Fibroblast of skin of scalp (primary cell): ENCODE measurements at places on chromosomes 5 and 9.

DNA sequence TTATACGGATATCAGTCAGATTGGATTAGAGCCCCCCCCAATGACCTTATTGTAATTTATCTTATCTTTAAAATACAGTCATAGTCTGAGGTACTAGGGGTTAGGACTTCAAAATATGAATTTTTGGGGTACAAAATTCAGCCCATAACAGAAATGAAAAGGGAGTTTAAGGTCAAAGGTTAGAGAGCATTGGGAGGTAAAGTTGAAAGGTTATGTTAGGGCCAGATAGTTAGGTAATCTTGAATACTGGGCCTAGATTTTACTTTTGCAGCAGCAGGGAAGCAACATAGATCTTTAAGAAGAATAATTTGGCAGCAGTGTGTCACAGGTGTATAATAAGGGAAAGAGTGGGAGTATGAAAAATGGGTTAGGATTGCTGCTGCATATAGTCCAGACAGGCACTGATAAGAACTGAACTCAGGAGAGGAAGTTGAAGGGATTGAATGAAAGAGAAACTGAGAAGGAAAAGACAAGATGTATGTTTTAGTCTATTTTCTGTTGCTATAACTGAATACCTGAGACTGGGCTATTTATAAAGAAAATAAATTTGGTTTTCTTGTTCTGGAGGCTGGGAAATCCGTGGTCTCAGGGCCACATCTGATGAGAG is 10.7 kb upstream of the GCNT4 start:
- no peak for DNase-seq

- DNase-seq, result peak; percentile 94
These were observed 260.3 kb upstream of the KLF4 start for GRCh38 chr9:107749787-107750444.

- DNase-seq, result peak; percentile 77
These were observed 36.7 kb downstream of the CDK7 start for GRCh38 chr5:69271376-69271775.

- no peak for DNase-seq
These were observed 21.6 kb downstream of the FOXE1 start for GRCh38 chr9:97874624-97875023.

GRCh38 chr9:77391834-77392233 is 214.5 kb downstream of the VPS13A start:
- no peak for DNase-seq

- peak; percentile 44 for DNase-seq
These were observed 295.2 kb downstream of the ARHGAP26 start for GRCh38 chr5:143065185-143065965.

DNA sequence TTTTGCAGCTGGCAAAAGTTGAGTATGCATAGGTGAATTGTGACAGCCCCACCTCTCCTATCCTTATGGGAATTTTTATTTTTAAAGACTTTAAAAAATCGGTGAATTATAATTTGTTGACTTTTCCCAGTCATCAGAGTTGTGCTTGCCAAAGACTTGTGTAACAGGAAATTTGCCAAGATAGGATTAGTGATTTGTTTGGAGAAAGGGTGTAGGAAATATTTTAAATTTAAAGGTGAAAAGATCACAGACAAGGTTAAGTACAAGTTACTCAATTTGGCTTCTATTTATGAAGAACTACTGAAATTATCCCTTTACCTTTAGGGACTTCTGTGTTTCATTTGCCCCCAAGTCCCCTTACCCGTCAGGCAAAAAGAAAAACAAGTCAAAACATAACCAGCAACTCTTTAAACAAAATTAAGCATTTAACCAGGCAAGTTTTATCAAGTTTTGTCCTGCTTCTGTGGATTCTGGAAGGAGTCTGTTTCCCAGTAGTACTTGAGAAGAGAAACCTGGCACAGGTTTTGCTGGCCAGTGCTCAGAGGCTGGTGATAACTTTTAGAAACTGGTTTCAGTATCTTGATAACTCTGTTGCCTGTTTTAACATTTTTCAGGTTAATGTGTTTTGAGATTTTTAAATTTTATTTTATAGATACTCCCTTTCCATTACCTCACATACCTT is 285.4 kb downstream of the MAST4 start:
- DNase-seq, result no peak

DNA sequence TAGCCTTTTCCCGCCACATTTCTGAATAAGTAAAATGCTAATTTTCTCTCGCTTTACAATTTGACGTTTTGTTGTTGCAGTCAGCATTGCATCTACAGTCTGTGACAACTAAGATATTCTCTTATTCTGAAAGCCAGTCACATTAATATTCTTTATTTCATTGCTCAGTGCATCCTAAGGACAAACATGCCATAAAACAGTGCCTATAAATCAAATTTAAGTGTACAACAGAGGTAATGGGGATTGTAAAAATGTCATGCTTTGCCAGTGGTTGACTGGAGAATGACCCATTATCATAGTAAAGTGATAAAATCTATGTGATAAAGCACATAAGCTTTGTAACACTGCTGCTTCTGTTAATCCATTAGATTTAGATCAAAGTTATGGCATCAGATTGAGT is 1850.0 kb upstream of the ACO1 start:
- DNase-seq, result no peak

- no peak for DNase-seq
These were observed 75.6 kb upstream of the ZSWIM6 start for GRCh38 chr5:61256474-61256873.

- peak; percentile 39 for DNase-seq
These were observed 984 bp downstream of the STXBP1 start for GRCh38 chr9:127612939-127613582.

GRCh38 chr5:58011301-58011700 is 448.6 kb downstream of the PLK2 start:
- DNase-seq, result peak; percentile 7

DNA sequence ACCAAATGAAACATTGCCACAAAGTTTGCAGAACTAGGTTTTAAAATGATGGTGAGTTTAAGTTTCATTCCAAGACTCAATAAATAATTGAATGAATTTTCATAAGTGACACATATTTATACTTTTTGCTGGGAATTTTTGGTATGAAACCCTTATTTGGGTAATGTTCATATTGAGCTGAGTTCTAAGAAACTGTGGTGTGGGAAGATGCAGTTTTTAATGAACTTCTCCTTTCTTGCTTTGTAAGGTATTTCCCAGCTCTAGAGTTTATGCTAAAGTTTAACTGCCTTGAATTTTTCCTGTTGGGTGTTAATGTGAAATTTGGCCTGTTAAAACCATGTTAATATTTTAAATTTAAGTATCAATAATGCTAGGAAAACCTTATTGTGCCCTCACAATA is 15.1 kb downstream of the RABGAP1 start:
- DNase-seq, result no peak

GRCh38 chr5:128706269-128706668 is 168.2 kb upstream of the FBN2 start:
- DNase-seq, result no peak

- DNase-seq, result no peak
These were observed 581.0 kb downstream of the TLE1 start for GRCh38 chr9:81108391-81108790.

DNA sequence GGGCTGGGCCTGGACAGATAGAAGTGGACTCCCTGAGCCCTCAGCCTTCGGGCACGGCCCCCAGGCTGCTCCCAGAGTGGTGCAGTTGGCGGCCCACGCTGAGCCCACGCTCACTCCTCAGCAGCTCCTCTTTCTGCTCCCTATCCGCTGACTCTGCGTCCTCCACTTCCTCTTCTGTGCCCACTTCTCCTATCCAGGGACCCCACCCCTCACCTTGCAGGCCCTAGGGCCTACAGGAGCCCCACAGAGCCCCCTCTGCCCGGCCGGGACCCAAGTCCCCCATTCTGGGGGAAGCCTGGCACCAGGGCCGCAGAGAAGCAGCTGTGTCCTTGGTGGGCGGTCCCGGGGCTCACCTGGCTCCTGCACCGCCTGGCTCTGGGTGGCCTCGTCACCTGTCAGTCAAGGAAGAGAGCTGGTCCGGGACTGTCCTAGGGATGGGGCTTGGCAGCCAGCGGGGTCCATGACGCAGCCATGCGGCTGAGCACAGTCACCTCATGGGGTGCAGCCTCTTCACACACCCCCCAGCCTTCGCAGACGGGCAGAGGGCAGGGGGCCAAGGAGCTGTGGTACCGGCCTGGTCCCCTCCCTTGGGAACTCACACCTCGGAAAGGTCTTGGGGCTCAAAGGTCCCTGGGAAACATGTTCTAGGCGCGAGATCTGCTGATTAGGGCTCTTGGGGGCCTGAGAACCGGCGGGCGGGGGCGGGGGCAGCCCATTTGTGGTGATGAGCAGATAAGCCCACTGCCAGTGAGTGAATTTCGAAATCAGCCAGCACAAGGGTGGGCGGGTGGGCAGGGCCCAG is 5.4 kb upstream of the NRARP start:
- DNase-seq, result no peak

DNA sequence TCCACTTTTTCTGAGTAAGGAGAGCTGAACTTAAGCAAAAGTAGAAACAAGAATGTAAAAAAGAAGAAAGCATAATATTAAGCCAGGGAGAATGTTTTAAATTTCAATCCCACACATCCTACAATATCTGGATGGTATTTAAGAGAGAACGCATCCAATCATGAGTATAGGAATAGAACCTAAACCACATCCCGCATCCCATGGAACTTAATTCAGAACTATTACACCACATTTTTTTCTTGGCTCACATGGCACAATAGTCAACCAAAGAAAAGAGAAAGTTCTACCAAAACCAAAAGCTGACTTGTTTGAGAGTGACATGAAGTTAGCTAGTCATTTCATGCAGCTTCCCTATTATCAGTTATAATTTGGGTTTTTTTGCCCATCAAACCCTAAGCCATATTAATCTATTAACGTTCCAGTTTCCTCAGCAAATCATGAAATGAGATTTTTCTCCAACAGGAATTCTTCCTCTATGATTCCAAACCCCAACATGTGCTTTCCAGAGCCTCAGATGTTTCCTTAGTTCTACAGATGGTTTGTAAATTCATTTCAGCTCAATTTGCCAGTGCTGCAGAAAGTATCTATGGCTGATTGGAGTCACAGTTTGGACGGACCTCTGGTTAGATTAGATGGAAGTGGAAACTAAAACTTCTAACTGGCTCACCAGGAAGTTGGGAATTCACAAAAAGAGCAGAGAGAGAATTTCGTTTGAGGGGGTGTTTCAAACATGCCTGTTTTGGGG is 22.5 kb downstream of the ADAMTSL1 start:
- DNase-seq, result peak; percentile 50

- DNase-seq, result no peak
These were observed 49.3 kb upstream of the PPARGC1B start for GRCh38 chr5:149680810-149681221.

DNA sequence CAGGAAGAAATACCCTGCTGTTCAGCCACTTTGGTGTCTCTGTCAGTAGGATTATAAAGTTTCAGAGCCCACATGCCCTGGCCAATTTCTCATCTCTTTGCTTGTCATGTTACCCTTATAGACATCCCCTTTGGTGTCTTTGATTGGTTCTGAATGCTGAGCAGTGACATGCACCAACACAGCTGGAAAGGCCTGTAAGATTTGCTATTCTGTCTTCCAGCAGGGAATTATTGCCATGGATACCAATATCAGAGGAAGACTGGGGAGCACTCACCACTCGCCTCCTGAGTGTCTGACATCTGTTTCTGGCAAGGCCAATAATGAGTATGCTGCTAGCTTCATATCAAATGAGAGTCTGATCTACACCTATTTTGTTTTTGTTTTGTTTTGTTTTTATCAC is 34.4 kb downstream of the RAB3C start:
- no peak for DNase-seq

DNA sequence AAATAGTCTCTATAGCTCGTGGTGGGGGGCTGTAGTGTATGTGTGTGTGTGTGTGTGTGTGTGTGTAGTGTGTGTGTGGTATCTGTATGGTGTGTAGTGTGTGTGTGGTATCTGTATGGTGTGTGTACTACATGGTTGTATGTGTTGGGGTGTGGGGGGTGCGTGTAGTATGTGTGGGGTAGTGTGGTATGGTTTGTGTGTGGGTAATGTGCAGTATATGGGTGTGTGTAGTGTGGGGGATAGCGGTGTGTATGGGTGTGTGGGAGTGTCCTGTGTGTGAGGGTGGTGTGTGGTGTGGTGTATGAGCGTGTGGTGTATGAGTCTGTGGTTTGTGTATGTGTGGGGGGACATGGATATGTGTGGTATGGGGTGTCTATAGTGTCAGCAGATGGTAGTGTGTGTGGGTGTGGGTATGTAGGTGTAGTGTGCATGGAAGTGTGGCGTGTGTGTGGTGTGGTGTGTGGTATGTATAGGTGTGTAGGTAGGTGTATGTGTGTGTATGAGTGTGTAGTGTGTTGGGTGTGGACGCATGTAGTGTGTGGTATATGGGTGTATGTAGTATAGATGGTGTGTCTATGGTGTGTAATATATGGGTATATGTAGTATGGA is 145.8 kb upstream of the IQGAP2 start:
- no peak for DNase-seq

DNA sequence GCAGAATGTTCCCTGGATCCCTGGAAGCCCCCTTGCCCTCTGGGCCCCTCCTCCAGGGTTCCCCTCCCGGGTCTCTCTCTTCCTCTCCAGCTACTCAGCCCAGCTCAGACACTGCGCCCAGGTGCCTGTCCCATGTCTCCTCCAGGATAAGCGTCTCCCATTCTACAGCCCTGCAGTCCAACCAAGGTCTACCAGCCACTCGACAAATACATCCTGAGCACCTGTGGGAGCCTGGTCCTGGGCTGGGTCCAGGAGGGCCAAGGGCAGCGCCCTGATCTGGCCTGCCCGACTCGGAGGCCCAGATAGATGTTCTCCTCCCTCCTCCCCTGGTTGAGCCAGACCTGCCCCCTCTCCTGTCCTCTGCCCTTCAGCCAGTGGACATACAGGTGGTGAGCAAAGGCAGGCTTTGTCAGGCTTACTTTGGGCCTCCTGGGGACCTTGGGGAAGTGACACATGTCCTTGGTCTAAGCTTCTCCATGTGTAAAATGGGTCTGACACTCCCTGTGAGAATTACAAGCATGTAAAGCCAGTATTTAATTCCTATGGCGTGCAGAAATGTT is 1.4 kb downstream of the FLT4 start:
- no peak for DNase-seq

GRCh38 chr9:11023201-11023600 is 410.4 kb upstream of the PTPRD start:
- no peak for DNase-seq

DNA sequence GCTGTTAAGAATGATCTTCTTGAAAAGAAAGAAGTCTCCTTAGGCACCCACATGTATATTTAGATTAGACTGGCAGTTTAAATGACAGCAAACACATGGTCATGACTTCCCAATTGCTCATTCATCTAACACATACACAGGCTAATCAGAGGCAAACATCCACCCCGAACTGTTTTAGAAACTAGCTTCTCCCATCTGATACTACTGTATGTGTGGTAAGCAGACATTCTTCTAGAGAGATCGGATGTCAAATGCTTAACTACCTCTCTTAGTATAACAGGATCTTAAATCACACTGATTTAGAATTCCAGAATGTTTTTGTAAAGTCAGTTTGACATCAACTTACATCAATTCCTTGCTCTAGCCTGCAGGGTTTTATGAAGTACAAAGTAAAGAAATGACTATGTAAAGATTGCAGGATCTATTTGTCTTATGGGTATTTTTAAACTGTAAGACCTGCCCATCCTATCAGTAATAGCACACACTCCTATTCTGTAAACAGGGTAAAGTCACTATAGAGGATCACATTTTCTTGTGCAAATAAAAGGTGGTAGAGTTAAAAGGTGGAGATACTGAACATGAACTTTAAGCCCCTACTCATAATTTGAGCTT is 239.7 kb downstream of the MLLT3 start:
- peak; percentile 37 for DNase-seq
